ENCODE measurements at places on chromosomes 6 and 20.

- no peak for DNase-seq
Observed at GRCh38 chr6:37019065-37019450, 13.6 kb downstream of the FGD2 start.

- peak; percentile 25 for DNase-seq
Observed at GRCh38 chr20:20856306-20856705, 143.9 kb upstream of the RALGAPA2 start.

GRCh38 chr20:50012282-50013263, 29.8 kb downstream of the SNAI1 start:
- DNase-seq = no peak

GRCh38 chr6:41779788-41780550, at the start of gene FRS3:
TSS of gene FRS3 (minus strand) at chr6:41779900. CDS start at chr6:41776987, 2,913 bp downstream.
- DNase-seq = peak; percentile 95

GRCh38 chr6:146295695-146296094, 247.9 kb upstream of the RAB32 start:
- peak; percentile 16 for DNase-seq

DNA sequence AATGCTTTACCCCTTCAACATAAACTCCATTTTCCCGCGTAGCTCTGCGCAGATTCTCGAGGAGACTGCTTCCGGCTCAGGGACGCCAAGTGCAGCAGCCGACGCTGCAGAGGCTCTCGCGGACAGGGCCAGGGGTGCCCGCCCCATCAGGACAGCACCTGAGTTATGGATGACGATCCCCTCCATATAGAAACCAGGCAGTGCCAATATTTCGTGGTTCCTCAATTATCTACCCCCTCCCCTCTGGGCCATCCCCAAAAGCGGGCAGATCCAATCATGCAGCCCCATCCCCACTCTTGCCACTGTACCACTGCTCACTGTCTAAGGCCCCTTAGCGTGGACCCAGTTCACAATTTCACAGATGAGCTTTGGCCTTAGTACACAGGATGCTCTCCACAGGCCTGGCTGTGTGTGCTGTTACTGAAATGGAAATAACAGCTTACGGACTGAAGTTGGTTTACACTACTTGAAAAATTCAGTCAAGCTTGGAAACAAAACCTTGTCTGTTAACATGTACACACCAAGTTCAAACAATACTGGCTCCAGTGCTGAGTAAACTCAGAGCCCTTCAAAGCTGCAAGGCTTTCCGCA, 74.5 kb downstream of the DACT2 start:
- no peak for DNase-seq

GRCh38 chr6:164477790-164478189, 831.6 kb downstream of the C6orf118 start:
- DNase-seq = no peak

DNA sequence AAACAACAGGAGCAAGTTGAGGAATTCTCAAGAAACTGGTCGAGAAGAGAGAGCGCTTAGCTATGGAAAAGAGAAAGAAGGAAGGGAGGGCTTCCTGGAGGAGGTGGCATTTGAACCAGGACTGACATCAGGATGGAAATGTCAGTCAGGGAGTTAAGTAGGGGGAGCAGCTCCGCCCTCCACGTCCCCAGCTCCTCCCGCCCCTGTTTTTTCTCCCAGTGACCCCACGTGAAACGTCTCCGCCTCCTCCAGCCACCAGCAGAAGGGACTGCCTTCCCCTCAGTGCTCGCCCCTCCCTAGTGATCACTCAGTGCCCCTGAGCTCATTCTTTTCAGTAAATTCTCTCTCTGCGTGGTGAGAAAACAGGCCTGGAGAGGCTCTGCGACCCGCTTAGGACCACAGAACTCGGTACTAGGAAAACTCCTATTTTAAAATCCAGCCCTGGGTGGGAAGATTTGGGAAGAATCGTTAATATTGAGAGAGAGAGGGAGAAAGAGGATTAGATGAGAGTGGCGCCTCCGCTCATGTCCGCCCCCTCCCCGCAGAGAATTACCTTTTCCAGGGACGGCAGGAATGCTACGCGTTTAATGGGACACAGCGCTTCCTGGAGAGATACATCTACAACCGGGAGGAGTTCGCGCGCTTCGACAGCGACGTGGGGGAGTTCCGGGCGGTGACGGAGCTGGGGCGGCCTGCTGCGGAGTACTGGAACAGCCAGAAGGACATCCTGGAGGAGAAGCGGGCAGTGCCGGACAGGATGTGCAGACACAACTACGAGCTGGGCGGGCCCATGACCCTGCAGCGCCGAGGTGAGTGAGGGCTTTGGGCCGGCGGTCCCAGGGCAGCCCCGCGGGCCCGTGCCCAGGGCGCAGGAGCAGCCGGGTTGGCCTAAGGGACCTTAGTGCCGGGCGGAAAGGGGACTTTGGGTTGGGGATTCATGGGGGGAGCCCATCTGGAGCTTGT, 4.6 kb downstream of the HLA-DPB1 start:
- DNase-seq = peak; percentile 68

DNA sequence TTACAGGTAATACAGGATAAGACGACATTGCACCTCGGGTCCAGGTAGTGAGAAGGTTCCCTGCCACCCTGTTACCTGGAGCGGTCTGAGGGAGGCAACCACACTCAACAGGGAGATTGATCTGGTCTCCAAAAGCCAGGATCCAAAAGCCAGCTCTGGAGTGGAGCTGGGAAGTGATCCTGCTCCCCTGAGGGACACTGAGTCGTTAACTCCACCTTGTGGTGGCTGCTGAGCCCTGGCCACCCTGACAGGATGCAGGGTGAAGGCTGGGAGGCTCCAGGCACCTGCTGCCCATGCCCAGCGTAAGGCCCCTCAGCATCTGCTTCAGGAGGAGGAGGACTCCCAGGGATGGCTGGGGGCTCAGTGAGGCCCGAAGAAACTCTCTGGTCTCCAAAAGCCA, 38.7 kb upstream of the SLC22A2 start:
- no peak for DNase-seq

GRCh38 chr20:8431538-8432434, 299.7 kb downstream of the PLCB1 start:
- no peak for DNase-seq

Data from inflammatory macrophage treated with lipopolysaccharide for 4 hours (primary cell).